ENCODE measurements at places on chromosomes 12 and 14.

GRCh38 chr14:49319810-49320209 lies 266.4 kb downstream of the RPS29 start:
- DNase-seq: no peak

- DNase-seq: no peak
Observed at GRCh38 chr12:69430942-69431590, 39.1 kb upstream of the FRS2 start.

DNA sequence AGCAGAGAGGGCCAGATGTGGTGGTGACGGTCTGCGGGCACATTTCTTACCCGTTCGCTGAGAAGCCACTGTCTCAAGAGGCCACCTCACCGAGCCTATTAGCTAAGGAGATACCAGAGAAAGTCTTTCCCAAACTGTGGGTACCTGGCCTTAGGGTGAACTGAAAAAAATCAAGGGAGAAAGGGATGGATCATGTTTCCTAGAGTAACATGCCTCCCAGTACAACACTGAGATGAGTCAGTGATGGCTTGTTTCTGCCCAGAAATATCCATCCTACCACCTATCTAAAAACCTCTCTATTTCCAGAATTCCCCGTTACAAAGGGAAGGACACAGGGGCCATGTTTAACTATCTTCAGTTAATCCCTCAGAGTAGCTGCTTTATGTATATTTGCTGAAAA lies 83.7 kb downstream of the LMNTD1 start:
- no peak for DNase-seq

DNA sequence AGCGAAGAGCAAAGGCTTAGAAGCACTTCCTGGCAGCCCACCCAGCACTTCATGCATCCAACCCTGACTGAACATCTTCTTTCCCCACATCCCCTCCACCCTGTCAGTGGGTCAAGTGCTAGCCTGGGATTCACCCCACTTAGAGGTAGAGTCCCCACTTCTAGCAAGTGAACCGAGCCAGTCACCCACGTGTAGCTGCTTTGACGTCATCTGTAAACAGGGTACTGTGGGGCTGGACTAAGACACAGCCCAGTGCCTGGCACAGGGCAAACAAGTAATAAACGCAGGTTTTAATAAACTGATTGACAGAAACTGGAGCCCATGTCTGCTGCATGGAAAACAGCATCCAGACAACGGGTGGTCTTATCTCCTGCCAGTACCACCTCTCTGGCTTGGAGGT lies 61.7 kb downstream of the ITPK1 start:
- no peak for DNase-seq

DNA sequence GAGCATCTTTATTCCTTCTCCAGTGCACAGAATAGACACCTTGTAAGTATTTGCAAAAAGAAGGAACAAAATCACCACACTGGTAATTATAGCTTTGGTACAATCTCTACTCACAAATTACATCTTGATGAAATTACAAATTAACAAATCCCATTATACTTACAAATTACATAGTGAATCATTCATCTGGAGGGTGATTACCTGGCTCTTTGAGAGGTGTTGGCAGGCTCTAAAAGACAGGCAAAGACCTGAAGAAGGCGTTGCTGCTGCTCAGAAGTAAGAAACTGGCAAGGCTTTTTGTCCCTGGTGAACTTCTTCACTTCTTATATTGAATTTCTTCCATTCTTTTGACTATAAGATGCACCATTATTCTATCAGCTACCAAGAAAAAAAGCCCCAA lies 21.7 kb upstream of the LMNTD1 start:
- DNase-seq: no peak

DNA sequence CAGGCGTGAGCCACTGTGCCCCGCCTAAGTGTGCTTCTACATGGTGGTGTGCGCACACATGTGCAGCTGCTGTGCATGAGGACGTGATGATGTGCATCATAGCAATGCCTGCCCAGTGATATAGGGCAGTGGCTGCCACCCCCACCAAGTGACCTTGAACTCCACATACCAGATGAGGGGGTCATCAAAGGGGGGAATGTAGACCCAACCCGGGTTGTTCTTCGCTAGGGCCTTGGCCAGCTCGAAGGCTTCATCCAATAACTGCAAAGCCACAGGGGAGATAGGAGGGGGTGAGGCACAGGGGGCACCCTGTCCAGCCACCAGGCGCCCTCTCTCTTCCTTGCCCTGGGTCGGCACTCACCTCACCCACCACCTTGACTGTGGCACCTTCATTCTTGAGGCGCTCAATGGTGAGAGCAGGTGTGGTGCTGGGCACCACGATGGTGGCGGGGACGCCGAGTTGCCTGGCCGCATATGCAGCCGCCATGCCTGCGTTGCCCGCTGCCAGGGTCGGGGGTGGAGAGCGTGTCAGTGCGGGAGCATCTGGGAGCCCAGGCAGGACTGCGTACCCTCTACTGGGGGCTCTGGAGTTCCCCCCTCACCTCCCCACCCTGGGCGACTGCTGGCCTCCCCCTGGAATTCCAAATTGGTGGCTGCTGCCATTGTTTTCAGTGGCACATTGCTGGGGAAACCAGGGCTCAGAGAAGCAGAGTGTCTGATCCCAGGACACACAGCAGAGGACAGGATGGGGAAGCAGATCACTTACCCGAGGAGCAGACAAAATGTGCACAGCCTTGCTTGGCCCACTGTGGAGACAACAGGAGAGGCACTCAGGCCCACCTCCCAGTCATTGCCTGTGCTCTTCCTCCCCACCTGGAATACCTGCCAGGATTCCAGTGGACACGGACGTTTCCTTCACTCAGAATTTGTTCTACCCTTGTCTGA lies 5.1 kb downstream of the SDS start:
- DNase-seq: no peak

GRCh38 chr12:51307655-51308593 lies 16.1 kb downstream of the BIN2 start:
- DNase-seq: no peak

DNA sequence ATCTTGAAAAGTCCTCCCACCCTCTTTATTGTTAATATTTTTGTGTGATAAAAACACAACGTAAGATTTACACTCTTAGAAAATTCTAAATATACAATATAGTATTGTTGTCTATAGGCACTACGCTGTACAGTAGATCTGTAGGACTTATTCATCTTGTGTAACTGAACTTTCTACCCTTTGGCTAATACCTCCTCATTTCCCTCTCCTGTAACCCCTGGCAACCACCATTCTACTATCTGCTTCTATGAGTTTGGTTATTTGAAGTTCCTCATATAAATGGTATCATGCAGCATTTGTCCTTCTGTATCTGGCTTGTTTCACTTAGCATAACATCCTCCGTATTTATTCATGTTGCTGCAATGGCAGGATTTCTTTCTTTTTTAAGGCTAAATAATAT lies 5.2 kb upstream of the CLEC9A start:
- DNase-seq: no peak

DNA sequence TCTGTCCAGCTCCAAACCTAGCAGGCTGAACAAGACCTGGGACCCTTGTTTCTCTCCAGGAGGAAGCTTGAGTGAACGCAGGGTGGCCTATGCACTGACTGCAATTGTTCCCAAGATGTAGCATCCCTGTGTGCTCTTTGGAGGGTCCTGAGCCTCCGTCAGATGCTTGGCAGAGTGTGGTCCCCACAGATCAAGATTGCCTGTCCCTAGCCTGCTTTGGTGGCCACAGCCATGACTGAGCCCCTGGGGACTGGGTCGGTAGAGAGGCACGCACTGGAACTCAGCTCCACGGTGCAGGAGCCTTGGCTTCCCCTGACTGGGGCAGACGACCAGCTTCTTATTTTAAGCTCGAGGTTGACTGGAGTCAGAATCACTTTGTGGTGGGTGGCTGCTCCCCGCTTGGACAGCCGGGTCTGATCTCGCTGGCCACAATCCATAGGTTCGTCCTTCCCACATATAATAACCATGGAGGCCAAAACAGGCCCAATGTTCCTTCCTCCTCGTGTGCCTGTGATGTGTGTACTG lies 97.8 kb downstream of the LGMN start:
- DNase-seq: no peak

- no peak for DNase-seq
Observed at GRCh38 chr14:67423424-67423823, 11.5 kb upstream of the PLEK2 start.

- no peak for DNase-seq
Observed at GRCh38 chr14:85537526-85537925, 7.6 kb downstream of the FLRT2 start.

DNA sequence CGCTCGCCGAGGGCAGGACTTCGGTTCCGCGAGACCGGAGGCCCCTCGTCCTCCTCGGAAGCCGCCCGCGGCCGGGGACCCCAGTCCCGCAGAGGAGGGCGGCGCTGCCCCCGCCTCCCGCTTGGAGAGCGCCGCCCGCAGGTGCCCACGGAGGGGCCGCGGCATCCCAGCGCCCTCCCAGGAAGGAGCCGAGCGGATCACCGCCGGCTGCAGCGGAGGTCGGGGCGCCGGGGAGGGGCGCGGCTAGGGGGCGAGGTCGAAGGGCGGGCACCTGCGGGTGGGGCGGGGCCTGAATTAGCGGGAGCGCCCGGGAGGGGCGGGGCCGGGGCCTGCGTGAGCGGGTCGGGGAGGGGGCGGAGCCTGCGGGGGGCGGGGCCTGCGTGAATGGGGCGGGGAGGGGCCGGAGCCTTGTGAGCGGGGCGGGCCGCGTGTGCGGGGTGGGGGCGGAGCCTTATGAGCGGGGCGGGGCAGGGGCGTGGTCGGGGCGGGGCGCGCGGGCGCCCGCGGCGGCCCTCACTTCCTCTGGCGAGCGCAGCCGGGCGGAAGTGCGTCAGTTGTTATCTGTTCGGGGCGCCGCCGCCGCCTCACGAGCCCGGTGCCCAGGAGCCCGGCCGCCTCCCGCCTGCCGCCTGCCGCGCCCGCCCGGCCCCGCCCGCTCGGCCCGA lies at the start of gene FBRSL1:
Gene FBRSL1, plus strand, starts transcription at position 550 of the 665 bp plus-strand sequence.
- peak; percentile 85 for DNase-seq

DNA sequence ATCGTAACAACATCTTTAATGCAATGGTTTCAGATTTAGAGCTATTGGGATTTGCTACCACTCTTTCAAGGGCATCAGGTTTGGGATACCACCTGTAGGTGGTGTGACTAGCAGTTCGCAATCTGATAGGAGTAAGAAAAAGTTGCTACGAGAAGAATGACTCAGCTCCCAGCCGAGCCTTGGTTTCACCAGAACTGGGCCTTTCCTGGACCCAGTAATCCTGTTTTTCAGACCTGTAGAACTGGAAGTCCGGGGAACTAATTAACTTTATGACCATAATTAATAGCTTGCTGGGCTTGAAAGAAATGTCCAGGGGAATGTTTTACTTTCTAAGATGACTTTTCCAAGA lies 770 bp downstream of the ABHD4 start:
- DNase-seq: no peak

DNA sequence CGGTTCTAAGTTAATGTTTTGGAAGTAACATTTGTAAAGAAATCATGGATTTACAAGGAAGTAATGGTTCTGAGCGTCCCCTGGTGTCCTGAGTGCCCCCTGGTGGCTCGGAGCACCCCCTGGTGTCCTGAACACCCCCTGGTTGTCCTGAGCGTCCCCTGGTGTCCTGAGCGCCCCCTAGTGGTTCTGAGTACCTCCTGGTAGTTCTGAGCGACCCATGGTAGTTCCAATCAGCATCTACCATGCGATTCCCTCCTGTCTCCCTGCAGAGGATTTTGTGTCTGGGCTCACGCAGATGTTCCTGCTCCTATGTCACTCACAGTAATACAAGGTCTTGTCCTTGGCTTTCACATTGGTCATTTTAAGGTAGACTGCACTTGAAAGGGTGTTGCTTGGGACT lies 1352.9 kb downstream of the TMEM121 start:
- no peak for DNase-seq

- no peak for DNase-seq
Observed at GRCh38 chr12:122009741-122010140, 11.9 kb upstream of the BCL7A start.

- no peak for DNase-seq
Observed at GRCh38 chr12:105204916-105205315, 31.1 kb downstream of the APPL2 start.

DNA sequence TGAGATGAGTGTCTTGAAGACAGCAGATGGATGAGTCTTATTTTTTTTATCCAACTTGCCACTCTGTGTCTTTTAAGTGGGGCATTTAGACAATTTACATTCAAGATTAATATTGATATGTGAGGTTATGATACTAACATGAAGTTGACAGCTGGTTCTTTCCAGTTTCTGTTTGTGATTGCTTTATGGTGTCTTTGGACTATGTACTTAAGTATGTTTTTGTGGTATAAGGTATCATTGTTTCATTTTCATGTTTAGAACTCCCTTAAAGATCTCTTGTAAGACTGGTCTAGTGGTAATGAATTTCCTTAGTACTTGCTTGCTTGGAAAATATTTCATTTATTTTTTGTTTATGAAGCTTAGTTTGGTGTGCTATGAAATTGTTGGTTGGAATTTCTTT lies 550.3 kb upstream of the NOVA1 start:
- DNase-seq: no peak

- DNase-seq: no peak
Observed at GRCh38 chr12:93379326-93379980, 1.7 kb downstream of the NUDT4 start.

DNA sequence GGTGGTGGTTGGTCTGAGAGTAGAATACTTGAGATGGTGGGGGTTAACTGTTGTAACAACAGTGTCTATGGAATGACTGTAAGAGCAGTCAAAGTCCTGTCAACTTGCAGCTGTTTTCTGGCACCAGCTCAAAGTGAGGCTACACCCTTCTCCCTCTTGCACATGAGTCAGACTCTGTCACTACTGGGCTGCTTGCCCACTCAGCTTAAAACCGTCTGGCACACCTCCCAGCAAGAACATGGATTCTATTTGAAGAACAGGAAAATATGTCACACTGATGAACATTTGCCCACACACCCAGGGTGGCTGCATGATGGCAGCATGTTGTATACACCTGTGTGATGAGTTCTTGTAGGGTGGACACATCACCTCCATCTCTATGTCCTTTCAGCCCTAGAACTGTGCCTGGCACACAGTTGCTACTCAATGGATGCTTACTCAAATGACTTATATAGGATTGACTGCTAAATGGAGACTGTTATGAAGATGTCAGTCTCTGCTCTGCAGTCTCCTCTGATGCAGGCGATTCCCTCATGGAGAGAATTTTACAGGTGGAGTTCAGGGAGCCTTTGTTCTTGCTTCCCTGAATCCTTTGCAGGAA lies 19.3 kb upstream of the SERPINA6 start:
- peak; percentile 49 for DNase-seq

- no peak for DNase-seq
Observed at GRCh38 chr12:56565510-56566101, 44.0 kb downstream of the RBMS2 start.

DNA sequence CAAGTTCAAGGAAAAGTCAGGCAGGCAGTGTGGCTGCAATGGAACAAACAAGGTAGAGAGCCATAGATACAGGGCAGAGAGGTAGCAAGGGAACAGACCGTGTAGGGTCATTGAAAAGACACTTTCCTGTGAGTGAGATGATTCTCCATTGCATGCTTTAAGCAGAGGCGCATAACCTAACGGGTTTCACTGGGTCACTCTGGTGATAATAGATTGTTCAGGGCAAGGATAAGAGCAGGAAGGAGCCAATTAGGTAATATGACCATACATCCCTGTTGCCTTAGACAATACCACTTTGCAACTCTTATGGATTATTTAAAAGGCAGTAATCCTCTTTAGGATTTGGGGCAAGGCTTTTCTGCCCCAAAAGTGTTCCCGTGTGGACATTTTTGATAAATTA lies 214.1 kb downstream of the PTPRO start:
- DNase-seq: no peak

GRCh38 chr12:77220586-77220985 lies 155.2 kb upstream of the E2F7 start:
- no peak for DNase-seq

GRCh38 chr12:9449181-9449580 lies 158.5 kb downstream of the KLRB1 start:
- DNase-seq: no peak

Measured in NCI-H1092 (cell line).